ENCODE measurements at places on chromosomes 2 and 18.

DNA sequence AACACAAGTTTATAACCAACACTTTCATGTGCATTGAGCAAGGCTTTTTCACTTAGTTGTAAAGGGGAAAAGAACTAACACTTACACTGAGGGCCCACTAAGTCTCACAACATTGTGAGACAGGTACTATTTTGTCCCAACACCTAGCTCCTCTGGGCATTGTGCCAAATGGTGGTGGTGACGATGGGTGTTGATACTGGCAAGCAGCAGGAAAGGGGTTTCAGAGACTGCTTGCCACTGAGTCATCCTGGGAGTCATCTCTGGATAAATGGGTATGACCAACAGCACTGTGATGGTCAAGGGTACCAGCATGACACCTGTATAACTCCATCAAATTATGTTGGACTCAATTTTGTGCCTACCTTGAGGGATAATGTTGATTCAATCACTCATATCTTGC lies 138.8 kb upstream of the ITGA6 start:
- peak; percentile 23 for DNase-seq

GRCh38 chr2:86764661-86765309 lies 25.9 kb downstream of the CD8A start:
- peak; percentile 61 for DNase-seq

- DNase-seq = no peak
Observed at GRCh38 chr18:47558110-47558750, 306.8 kb upstream of the SKOR2 start.

GRCh38 chr18:40874233-40874632 lies 1080.8 kb upstream of the PIK3C3 start:
- DNase-seq = no peak

- no peak for DNase-seq
Observed at GRCh38 chr2:46829231-46829995, 86.2 kb downstream of the MCFD2 start.

GRCh38 chr18:69718912-69719547 lies 228.6 kb downstream of the CD226 start:
- no peak for DNase-seq

- DNase-seq = no peak
Observed at GRCh38 chr18:56984731-56985130, 162.2 kb upstream of the BOD1L2 start.

DNA sequence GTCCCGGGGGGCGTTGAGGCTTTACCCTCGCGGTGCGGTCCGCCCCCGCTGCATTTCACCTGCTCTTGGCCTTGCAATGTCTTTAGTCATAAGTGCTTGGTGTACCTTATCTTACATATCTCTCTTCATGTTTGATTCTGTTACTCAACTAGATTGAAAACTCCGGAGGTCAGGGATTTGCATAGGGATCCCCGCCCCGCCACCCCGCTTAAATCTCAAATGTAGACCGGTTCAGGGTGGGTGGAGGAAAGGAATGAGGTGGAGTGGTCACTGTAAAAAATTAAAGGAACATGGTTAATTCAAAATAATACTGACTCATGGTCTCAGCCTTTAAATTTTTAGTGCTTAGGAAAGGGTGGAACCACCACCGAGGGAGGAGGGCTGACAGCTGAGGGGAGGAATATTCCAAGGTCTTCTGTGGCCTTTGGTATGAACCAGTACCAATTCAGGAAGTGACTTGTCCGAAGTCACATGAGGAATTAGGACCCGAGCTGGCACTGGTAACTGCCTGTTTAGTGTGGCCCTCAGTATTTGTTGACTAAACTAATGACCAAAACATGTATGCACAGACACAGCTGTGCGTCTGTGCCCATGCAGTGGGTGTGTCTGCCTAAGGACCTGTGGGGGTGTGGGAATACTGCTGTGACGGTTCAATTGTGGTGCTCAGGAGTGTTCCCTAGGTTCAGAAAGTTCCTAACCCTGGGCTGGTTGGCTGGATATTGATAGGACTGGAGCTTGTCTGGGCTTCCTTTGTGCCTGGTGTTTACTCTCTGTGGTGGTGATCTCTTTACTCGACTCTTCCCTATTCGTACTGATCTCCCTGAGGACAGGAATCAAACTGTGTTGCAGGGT lies 1.0 kb downstream of the PLEKHB2 start:
- peak; percentile 94 for DNase-seq

GRCh38 chr2:142180820-142181533 lies 50.2 kb upstream of the LRP1B start:
- DNase-seq = peak; percentile 37
